Activated CD8-positive, alpha-beta memory T cell treated with anti-CD3 and anti-CD28 coated beads for 48 hours (primary cell): ENCODE measurements at places on chromosomes 7 and 10.

GRCh38 chr7:25353732-25354131, 125.4 kb upstream of the NPVF start:
- no peak for DNase-seq

- no peak for DNase-seq
These were observed 7.1 kb downstream of the CCSER2 start for GRCh38 chr10:84335516-84335915.

- DNase-seq: no peak
These were observed 17.2 kb upstream of the RHBDD2 start for GRCh38 chr7:75861636-75862035.

GRCh38 chr7:88281749-88282148, 24.9 kb downstream of the STEAP4 start:
- no peak for DNase-seq
